ENCODE measurements at places on chromosomes 1 and 21.

GRCh38 chr1:26483980-26484379, 11.7 kb downstream of the HMGN2 start:
- no peak for DNase-seq

DNA sequence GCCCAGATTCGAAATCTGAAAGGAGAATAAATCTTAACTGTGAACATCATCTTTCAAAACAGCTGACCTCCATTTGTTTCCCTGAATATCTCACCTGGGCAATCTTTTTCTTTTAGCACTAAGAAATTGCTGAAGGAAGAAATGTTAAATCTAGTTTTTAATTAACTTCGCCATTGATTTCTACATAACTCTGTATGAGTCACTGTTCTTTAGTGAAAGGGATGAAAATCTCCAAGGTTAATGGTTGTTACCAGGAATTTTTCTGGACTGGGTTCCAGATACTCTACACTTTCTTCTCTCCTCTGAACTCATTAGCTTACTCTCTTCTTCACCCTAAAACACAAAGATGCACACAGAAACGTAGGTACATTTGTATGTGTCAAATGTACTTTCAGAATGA, 235.7 kb downstream of the BACH1 start:
- DNase-seq = no peak

- DNase-seq = no peak
Observed at GRCh38 chr1:150572918-150573647, 6.3 kb downstream of the MCL1 start.

GRCh38 chr1:204716660-204717059, 31.1 kb upstream of the LRRN2 start:
- no peak for DNase-seq

- no peak for DNase-seq
Observed at GRCh38 chr1:183968386-183968785, 69.1 kb downstream of the COLGALT2 start.

- DNase-seq = no peak
Observed at GRCh38 chr1:200206340-200206739, 178.8 kb downstream of the NR5A2 start.

- DNase-seq = no peak
Observed at GRCh38 chr1:209505044-209505443, 78.5 kb upstream of the CAMK1G start.

GRCh38 chr1:32318127-32318869, 17.7 kb downstream of the MARCKSL1 start:
- no peak for DNase-seq

DNA sequence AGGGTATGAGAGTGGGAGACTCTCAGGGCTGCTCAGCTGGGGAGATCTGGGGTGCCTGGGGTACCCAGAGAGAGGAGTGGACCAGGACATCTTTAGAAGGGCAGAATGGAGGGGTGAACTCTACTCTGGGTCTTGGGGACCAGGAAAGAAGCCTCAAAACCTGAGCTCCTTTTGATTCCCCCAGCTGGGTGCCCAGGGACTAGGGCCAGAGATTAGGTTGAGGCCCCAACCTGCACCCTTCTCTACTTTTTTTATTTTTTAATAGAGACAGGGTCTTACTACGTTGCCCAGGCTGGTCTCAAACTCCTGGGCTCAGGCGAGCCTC, 1.9 kb downstream of the PDZK1IP1 start:
- no peak for DNase-seq

GRCh38 chr1:155691992-155692528, 3.2 kb downstream of the DAP3 start:
- DNase-seq = no peak

DNA sequence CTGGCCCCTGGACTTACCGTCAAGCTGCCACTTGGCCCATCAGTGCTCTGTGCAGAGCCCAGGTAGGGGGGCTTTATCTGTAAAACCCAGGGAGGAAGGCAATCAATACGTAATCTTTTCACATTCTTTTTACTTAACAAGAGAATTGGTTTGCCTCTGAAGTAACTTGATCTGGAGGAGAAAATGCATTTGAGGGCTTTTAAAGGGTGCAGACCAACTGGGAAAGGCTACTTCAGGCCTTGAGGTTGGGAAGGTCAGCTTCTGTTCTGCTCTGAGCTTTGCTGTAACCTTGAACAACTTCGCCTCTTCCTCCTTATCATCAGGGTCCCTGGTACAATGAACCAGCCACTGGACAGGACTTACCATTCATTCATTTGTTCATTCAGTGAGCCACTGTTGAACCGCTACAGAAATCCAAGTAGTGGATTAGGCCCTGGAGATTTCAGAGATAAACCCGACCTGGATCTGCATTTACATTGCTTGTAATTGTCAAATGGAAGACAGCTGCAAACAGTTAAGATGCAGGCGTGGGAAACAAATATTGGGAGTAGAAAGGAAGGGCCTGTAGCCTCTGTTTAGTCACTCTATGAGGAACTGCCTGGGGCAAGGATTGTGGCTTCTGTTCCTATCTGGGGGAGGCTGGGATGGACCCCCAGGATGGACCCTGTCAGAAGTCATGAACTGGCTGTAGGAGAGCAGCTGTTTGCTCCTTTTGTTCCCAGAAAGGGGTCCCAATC, 90.9 kb downstream of the MAN1C1 start:
- peak; percentile 80 for DNase-seq

Data from SK-N-SH (cell line).